CD4-positive, alpha-beta T cell treated with Interleukin-2 at 100 ng/mL for 4 hours (primary cell): ENCODE measurements at places on chromosomes 4 and X.
A peak's percentile ranks its signal among the peaks of the same experiment; 100 is the strongest.

DNA sequence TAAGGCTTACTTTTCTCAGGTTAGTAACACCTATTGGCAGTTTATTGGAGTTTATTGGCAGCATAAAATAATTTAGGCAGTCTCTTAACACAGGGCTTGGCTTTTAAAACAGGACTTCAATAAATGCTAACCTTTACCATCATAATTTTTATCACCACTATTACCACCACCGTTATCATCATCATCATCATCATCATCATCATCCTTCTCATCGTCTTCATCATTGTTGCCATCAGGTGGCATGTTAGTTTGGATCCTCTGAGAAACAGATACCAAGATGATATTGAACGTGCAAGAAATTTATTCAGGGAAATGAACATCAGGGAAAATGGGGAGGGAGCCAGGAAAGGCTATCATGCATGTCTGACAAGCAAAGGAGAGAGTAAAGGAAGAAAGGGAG, 16.2 kb downstream of the GBA3 start:
- no peak for DNase-seq

DNA sequence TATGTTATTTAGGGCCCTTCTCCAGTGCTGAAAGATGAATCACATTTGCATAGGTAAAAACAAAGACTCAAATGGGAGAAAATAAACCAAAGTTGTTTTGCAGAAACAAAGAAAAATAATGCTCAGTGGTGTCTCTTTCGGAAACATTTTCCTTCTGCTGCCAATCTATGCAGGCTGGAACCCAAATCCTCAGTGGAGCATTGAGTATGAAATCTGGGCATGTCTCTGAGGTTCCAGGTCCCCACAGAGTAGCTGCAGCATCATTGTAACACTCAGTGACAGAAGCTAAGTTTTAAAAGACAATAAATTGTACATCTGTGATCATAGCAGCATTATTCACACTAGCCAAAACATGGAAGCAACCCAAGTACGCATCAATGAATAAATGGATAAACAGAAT, 303.6 kb downstream of the FBXW7 start:
- DNase-seq = no peak

GRCh38 chrX:39851745-39852455, 245.9 kb downstream of the BCOR start:
- no peak for DNase-seq

- peak; percentile 65 for DNase-seq
Measured at GRCh38 chrX:154097003-154097588, 421 bp downstream of the MECP2 start.

GRCh38 chr4:26015133-26015651, 101.2 kb downstream of the SMIM20 start:
- DNase-seq = no peak

- no peak for DNase-seq
Measured at GRCh38 chrX:13340182-13340791, 20.4 kb upstream of the ATXN3L start.

DNA sequence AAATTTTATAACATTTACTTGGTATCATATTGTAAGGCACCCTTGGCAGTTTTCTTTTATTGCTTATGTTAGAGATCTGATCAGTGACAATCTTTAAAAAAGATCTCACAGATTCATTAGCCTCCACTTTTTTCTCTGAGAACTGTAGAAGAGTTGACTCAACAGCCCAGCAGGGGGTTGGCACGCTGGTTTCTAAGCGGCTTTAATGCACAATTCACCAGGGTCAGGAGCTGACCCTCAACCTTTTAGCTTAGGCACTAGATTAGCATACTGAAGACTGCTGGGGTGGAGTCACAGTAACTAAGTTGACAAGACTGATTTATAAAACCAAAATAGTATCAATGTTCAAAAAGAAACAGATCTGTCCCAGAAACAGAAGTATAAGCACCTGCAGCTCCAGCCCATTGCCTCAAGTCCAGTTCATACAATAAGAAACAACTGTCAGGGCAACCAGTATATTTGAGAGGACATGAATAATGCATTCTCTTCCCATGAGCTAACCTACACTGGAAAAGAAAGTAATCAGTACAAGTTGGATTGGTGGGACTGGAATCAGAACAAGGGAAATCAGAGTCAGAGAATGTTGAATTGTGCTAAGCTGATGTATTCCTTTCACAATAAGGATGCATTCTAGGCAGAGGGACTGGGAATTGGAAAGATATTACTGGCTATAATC, 77.6 kb downstream of the PDE5A start:
- no peak for DNase-seq

DNA sequence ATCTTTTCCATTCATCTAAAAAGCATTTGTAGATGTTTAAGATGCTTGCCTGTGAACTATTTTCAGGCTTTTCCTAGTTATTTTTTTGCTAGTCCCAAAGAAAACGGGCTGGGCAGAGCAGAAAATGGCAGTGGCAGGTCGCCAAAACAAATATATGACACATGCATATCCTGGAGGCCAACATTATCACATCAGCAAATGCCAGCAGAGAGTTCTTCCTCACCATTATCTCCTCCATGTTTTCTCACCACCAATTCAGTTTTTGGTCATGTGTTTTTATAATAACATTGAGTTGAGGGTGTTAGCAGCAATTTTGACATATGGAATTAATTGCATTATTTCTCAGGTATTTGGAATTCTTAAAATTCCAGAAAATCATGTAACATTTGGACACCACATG, 97.9 kb upstream of the EOLA2 start:
- no peak for DNase-seq

DNA sequence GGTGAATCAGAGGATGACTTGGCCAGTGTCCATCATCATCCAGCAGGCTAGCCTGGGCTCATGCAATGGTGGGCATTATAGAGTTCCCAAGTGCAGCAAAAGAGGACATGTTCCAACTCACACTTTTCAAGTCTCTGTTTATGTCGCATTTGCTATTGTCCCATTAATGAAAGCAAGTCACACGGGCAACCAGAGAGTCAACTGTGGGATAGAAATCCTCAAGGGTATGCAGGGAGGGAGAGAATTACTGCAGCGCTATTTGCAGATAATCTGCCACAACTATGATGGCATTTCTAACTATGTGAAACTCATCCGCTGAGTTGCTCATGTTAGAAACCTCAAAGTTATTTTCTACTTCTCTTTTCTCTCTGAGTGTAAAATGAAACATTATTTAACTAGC, 78.5 kb upstream of the TAB3 start:
- no peak for DNase-seq

GRCh38 chrX:108732630-108733321, 3.6 kb downstream of the IRS4 start:
- DNase-seq = no peak

- DNase-seq = no peak
Measured at GRCh38 chrX:72208126-72208800, 26.7 kb downstream of the PIN4 start.

DNA sequence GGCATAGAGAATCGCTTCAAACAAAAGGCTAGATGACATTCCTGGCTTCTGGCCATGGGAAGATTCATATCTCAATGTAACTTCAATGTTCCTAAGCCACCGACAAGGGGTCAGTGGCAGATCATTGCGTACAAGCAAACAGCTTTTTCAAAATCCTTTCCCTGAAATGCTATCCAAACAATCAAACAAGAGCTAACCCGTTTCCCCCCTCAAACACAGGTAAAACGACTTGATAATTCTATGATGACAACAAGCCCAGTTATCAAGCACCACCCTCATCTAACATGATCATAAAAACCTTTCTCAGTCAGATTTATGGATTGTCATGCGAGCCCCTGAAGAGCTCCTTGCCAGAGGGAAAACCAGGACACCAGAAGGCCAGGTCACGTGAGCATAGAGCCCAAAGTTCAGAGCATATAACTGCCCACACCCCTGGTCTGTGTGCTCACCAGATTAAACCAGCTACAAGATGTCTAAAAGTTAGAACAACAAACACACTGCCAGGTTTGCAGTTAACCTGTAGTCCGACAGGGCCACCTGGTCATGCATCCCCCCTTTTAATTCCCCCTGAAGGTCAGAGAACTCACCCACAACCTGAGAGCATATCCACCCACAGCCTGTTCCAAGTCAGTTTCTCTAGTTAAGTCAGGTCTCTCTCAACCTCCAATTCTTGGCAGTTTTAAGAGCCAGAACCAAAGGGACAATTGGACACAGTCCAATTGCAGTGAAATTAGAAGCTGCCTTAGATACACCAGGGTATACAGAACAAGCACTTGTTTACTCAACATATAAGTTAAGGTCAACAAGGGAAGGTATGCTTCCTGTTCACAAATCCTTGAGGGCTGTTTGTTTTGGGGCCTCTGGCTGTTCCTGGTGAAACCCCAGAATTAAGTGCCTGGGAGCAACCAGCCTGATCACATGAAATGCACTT, 248.1 kb upstream of the PPARGC1A start:
- DNase-seq = no peak

GRCh38 chrX:21658746-21659145, 616 bp upstream of the KLHL34 start:
- DNase-seq = no peak

DNA sequence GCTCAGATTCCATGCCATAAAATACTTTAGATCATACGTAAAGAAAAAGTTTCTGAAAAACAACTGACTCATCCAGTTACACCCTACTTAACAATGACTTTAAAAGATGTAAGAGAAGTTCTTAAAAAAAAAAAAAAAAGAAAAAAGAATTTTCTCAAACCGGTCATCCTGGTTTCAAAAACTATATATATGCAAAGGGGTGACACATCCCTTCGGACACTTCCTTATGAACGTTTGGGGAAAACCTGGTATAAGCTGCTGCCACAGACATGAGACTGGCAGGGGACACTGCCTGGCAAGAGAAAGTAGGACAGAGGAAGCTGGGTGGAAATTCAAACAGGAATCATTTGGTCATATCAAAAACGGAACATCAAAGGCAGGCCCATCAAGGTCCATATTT, 81.2 kb upstream of the PRSS48 start:
- DNase-seq = no peak

DNA sequence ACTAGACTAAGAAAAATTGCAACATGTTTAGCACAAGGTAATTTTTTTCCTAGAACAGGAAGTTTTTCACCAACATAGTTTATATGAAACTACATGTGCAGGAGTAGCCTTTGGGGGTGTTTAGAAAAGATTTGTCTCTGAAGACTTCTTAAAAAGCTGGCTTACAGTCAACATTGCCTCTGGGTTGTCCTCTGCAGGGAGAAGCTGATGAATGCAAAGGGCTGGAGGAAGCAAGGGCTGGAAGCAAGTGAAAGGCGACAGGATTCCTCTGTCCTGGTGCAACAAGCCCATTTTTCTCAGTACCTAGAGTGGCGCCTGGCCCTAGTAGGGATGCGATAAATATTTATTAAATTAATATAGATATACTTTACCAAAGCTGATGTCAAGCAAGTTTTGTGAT, 180.3 kb upstream of the LCORL start:
- no peak for DNase-seq

DNA sequence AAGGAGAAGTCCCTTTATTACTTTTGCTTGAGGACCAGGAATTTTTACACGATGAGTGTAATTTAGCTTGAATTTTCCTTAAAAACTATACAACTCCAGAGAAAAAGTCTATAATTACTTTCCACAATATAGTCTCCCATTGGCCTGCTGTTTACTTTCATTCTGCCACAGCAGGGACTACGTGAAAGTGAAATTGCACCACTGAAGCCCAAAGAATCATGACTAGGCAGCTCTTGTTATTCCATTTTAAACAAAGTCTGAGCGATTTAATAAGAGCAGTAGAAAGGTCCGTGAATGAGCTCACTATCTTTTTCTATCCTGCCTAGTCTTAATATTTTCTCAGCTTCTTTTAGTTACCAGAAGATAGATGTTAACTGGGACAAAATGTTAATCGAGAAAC, 68.6 kb downstream of the ADGRG4 start:
- no peak for DNase-seq
